NCI-H146 (cell line): ENCODE measurements at places on chromosomes 11 and 22.

- no peak for DNase-seq
Observed at GRCh38 chr11:124442442-124442841, 3.1 kb downstream of the OR8B8 start.

DNA sequence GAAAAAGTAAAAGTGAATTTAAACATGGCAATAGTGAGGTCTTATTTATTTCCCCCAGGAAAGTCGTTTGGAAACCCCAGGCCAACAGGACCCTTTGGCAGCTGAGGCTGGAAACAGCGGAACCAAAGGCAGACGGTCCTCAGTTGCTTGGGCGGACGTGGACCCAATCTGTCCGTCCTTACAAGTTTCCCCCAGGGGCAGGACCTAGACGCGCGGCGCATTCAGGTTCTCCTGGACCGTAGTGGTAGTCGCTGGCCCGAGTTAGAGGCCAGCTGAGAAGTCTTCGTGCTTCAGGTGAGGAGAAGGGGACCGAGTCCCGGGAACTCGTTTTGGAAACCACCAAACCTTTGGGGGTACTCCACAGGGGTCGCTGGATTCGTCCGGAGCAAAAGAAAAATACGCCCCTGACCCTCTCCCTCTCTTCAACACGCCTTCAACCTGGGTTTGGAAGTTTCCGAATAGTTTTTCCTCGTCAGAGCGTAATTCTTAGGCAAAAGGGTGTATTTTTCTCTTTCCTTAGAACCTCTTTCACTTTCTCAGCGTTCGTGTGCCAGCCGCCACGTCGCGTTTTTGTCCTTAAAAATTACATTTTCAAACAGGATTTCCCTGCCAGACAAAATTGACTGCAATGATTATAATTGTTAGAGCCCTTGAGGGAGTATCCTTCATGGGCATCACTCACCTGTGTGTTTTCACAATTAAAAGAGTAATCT, 2.1 kb downstream of the METTL15 start:
- peak; percentile 76 for DNase-seq

DNA sequence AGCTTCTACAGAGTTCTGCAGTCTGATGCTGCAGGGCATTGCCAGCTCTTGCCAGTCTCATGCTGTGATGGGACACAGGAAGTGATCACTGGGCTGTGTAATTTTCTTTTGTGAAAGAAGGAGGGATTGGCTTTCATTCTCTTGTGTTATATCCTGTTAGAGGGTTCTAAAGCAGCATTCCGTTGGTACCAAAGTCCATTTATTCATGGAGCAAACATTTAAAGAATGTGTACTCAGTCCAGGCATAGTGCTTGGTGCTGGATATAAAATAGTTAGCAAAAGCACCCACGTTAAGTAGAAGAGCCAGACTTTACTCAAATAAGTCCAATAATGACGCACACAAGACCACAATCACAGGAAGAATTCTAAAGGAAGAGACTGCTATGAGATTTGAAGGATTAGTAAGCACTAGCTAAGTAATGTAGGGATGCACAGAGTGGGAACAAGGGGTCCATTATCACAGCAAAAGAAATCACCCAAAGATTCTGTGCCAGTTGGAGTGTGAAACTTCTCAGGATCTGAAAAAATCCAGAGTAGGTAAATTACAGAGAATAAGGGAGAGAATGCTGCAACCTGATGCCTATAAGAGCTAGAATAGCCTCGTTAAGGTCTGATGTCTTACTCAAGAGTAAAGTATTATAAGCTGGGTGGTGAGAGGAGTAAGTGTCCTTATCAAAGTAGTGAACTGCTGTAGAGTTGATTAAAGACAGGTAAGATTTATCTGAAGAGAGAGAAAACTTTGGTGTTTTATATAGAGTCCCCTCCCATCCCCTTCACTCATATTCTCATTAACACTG, 728.3 kb downstream of the METTL15 start:
- DNase-seq: peak; percentile 65

DNA sequence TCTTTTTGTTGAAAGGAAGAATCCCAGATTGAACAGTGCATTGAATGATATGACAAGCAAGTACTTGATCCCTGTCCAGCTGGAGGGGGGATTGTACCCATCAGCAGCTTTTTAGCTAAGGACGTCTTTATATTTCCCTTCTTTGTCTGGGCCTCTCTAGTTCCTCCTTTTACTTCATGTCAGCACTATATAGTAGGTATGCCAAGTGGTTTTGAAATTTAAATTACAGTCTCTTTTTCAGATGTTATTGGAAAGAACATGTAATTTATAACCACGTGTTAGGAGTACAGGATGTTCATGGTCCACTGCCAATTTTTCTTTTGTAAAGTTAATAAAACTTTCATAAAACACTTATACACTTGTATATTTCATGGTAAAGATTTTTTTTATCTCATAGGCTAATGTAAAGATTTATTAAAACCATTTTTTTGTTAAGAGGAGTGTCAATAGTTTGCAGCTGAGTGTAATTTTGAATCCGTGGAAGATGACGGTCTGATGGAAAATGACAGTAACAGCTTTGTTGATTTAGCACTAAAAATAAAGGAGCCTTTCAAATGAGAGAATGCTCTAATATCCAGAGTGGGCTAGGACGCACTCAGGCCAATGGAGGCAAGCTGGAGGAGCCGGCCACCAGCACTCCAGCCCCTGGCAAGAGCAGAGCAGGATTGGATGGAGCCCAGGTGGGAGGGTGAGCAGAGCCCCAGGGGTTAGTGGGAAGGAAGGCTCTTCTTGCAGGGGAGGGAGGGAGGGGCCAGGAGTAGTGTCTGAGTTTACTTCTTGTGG, 488.3 kb downstream of the INSC start:
- no peak for DNase-seq

- DNase-seq: no peak
Observed at GRCh38 chr22:30435674-30436126, 10.1 kb downstream of the MTFP1 start.

- peak; percentile 39 for DNase-seq
Observed at GRCh38 chr11:43941257-43941994, 1.0 kb upstream of the C11orf96 start.

DNA sequence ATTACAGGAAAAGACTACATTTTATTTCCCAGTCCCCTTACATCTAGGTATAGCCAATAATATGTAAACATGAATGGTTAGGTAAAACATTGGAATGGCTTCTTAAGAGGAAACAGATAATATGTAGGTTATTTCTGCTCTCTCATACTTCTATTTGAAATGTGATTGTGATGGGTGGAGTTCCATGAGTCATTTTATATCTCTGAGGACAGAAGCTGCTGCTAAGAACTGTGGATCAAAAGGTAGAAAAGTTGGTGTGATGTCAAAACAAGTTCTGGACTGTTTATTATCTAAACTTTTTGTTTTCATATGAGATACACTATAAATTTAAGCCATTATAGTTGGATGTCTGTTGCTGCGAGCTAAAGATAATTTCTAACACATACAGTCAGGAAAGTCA, 799.4 kb upstream of the TENM4 start:
- DNase-seq: no peak

- no peak for DNase-seq
Observed at GRCh38 chr11:67998150-67999045, 5.5 kb downstream of the UNC93B1 start.

DNA sequence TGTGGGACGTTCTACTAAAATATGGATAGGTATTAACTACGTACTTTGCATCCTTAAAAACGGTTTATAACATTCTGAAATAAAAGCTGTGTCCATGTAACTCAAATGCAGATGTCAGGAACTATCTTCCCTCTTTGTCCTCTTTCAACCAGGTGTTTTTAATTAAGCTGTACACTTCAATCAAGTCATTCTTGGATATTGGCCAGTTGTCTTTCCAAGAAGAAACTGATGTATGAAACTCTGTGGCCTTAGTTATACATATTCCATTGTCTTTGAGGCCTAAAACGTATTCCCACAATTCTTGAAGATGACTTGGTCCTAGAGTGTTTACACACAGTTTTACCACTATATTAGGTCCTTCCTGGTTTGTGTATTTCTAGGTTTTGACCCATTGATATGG, 249.0 kb upstream of the CNTN5 start:
- no peak for DNase-seq

GRCh38 chr11:71565263-71565662, at the start of gene KRTAP5-10:
Gene KRTAP5-10, plus strand, starts transcription at chr11:71565563. Its CDS starts 25 bp downstream, at chr11:71565588.
- no peak for DNase-seq

- DNase-seq: no peak
Observed at GRCh38 chr11:117045196-117045595, 53.0 kb downstream of the SIK3 start.

- DNase-seq: no peak
Observed at GRCh38 chr11:111300569-111300968, 2.2 kb downstream of the POU2AF3 start.

GRCh38 chr22:26822313-26822712, 164.9 kb downstream of the MIAT start:
- peak; percentile 72 for DNase-seq

GRCh38 chr22:30310881-30311771, 15.6 kb downstream of the TBC1D10A start:
- no peak for DNase-seq

DNA sequence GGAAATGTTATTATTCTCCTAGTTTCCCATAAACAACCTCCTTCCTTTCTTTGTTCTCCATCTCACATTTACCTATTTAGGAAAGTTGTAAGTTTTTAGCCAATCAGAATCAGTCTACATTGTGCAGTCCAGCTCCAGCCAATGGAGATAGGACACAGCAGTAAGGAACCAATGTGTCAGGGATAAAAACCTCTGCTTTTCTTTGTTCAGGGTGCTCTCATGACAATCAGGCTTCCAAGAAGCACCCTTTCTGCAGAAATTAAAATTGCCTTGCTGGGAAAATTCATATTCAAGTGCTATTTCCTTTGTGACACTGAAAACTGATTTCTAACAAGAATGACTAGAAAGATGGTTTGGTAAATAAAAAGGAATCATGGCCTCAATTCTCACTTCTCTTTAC, 14.6 kb downstream of the SCGB2A1 start:
- DNase-seq: no peak

DNA sequence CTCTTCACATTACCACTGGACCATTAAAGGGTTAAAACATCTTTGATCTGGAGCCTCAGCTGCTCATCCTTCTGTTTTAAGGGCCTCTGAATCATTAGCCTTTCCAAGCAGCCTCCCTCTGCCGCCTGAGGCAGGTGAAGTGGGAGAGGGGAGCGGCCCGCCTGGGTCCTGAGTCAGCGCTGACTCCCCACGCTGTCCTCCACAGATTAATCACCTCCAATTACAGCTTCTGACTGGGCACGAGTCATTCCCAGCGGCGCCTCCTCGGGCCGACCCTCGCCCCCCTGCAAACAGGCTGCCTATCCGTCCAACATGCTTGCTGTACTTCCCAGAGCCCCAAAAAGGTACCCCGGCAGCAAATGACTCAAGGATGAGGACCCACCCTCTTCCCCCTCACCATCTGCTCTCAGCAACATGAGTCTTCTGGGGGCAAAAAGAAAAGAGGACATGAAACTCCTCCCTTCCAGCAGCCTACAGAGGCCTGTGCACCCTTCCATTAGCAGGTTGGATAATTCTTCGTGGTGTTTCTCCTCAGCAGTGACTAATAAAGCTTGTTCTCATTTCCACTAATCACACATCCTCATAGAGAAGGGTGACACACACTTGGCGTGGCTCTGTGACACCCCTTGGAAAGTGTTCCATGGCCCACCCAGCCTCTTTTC, 44.3 kb upstream of the JAM3 start:
- DNase-seq: no peak

DNA sequence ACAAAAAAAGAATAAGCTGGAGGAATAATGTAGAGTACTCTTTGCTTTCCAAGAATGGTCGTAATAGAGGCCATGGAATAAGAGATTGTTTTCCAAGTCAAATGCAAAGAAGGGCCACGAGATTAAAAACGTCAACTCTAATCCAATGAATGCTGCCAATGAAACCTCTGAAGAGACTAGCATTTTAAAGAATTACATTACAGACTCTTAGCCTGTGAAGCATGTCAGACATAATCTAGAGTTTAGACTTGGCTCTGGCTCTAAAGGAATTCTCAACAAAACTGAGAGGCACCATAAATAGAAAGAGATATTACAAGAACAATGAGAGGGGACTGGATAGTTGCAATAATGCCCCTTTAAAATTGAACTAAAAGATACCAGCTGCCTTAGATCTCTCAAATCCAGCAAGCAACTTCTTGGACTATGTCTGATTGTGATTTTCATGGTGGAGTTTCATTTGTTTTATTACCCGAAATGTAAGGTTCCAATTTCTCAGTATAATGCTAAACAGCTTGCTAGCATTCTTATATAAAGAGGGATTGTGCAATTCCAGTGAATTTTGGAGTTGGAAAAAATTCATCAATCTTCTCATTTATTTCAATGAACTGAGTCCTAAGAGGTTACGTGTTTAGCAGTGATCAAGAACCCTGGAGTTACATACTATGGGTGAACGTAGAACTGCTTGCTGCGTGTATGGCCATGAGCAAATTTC, 5.6 kb downstream of the ETS1 start:
- DNase-seq: no peak

DNA sequence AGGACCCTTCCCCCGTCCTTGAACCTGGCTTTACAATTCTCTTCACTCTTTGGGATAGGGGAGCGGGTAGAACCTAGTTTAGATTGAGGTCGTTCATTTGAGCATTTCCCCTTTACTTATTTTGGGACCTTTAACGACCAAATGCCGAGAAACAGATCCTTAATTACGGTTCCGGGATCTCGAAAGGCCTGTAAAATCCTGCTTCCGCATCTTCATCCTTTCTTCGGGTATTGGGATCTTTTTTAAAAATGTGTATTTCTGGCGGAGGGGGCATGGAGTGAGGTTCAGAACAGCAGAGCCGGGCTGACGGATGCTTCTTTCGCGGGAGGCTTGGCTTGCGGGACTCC, 395 bp upstream of the HIPK3 start:
- no peak for DNase-seq

DNA sequence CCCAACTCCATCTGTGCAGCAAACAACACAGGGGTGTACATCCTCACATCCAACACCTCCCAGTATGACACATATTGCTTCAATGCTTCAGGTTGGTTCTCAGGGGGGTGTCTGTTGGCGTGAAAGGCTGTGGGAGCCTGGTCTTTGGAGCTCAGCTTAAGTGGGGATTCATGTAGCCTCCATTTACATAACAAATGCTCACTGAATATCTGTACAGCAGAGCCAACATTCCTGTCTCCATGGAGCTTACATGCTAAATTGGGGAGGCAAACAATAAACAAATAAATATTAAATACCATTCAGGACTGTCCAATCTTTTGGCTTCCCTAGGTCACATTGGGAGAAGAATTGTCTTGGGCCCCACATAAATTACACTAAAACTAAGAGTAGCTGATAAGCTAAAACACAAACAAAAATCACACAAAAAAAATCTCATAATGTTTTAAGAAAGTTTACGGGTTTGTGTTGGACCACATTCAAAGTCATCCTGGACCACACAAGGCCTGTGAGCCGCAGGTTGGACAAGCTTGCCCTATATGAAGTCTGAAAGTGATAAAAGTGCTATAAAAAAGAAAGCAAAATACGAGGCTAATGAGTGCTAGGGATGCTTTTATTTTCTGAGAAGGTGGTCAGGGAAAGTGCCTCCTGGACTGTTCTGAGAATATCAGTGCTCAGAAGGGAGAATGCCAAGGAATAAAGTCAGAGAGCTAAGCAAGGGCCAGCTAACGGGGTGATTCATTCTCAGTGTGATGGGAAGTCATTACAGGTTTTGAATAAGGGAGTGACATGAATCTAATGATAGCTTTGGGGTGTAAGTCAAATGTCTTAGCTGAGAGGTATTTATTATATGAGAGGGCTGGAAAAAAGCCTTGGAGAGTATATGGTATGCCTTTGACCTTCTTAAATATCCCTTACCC, 41.6 kb downstream of the CD44 start:
- DNase-seq: no peak

GRCh38 chr11:84496122-84496521, 1131.0 kb downstream of the DLG2 start:
- DNase-seq: no peak

- DNase-seq: no peak
Observed at GRCh38 chr11:107550304-107550703, 15.2 kb downstream of the ALKBH8 start.
